EH (cell line): ENCODE measurements at places on chromosomes 1 and 21.

- peak; percentile 60 for DNase-seq
Observed at GRCh38 chr1:206770531-206771337, at the start of gene IL19. TSS of gene IL19 (plus strand) at chr1:206770773. CDS start at chr1:206836663, 65,890 bp downstream.

DNA sequence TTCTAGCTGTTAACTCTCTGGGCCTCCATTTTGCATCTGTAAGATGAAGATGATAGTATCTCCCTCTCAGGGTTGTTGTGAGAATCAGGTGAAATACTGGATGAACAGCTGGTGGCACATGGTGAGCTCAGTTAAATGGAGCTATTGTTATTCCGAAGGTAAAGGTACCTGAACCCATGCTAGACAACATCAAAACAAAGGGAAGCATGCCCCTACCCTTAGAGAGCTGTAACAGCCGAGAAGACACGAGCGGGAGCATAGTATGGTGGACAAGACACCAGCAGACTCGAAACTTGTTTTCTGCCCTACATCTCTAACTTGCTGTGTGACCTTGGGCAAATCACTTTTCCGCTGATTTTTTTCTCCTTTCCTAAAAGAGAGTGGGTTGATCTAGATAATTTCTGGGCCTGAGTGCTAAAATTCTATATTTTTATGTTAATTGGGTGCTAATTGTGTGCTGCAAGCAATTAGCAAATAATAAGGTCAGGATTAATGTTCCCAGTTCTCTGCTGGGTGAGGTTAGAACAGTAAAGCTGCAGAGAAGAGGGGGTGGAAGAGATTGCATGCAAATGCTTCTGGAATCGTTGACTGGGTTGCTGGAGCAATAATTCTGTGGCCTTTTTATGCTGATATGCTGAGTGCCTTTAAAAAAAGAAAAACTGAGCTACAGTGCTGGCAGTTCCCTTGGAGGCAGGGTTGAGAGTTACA lies 10.8 kb downstream of the TMEM200B start:
- no peak for DNase-seq

GRCh38 chr1:30727824-30728223 lies 4.4 kb upstream of the MATN1 start:
- peak; percentile 67 for DNase-seq

DNA sequence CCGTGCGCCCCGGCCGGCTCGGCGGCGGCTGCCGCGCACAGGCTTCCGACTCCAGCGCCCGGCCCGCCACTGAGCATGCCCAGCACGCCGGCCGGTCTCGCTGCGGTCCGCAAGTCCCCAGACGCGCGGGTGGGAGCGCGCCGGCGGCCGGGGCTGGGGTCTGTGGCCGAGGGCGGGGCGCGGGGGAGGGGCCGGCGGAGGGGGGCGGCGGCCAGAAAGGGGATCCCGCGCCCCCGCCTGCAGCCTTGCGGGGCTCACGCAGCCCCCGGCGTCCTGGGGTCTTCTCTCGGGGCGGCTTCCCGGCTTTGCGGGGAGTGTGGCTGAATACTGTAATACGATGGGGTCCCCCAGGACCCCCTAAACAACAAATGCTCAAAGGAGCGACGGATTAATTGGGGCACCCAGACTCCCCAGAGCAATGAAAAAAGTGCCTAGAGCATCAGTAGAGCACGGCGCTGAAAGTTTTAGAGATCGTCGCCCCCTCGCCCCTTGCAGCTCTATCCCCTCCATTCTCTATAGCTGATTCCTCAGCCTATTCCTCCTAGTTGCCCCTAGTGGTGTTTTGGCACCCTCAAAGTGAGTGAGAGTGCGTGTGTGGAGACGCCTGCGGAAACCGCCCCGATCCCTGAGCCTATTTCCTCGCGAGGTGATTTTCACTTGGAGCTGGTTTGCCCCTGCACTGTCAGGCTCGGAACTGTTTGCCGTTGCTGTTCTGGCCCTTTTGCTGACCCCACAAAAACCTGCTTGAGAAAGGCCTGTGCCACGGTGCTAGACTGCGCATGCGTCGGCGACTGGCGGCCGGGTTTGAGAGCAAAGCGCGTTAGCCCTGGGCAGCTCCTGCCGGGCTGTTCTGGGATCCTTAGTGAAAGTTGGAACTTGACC lies at the start of gene VAV3:
VAV3 (minus strand) TSS at position 71 of the 882 bp plus-strand sequence. CDS start 311 bp downstream, outside the sequence.
- DNase-seq, result peak; percentile 36

- DNase-seq, result no peak
Observed at GRCh38 chr1:91345395-91346005, 59.1 kb downstream of the HFM1 start.

DNA sequence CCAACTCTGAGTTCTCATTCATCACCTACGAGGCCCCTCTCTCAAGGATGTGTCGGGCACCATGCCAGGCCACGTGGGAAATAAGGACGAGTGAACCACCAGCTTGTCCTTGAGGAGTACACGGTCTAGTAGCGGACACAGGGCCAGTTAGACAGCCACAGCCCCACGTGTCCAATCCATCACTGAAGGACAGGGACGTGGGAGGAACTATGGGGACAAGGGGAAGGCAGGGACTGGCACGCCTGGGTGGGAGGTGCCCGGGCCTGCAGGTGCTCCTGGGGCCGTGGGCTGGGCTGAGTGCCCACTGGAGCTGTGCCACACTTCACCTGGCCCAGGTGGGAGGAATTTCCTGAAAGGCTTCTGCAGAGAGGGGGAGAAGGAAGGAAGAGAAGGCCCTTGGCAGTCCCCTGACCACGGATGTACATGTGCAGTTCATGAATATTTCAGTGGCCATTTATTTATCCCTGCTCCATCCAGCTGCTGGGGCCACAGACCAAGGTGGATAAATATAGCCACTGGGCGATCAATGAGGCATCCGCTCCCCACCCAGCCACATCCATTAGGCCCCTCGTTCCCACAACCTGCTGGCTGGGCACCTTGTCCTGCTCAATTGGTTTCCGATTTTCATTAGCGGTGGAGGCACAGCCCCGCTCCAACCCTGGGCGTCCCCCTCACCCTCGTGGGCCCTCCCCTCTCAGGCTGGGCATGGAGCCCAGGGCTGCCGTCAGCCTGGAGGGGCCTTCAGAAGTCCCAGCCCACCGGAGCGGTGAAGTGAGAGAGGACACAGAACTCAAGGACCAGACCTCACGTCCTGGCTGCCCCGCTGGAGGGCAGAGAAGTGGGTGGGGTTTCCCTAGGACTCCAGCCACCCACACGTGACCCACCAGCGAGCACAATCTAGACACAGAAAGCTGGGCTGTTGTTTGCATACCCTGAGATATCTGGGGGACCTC lies 59.5 kb downstream of the CASZ1 start:
- DNase-seq, result no peak

- peak; percentile 44 for DNase-seq
Observed at GRCh38 chr1:222772996-222773379, 36.0 kb downstream of the FAM177B start.

GRCh38 chr1:205690122-205690756 lies 9.9 kb upstream of the SLC45A3 start:
- peak; percentile 24 for DNase-seq
